ENCODE measurements at places on chromosomes 4 and X.

- no peak for DNase-seq
Observed at GRCh38 chr4:40227284-40227683, 30.5 kb downstream of the RHOH start.

DNA sequence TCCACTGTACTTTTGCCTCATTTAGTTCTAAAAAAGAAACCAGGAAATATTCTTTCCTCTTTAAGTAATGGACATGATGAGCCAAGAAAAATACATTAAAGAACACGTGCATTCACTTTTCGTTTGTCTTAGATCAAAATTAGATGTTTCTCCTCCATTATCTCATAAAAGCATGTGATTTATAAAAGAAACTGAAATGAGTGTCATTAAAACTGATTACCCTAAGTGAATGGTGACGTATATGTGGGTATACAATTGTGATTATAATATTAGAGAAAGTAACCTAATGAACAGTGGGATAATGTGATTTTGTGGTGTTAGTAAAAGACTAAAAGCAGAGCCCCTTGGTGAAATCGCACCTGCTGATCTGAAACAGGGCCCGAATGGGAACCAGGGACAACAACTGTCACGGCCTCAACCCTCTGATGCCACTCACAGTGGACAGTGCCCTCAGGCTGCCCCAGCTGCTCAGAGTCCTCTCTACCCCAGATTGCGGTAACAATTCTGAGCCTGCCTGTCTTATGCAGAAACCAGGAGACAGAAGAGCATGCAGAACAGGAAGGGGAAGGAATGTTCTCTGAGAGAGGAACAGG lies 25.7 kb upstream of the HS6ST2 start:
- no peak for DNase-seq

DNA sequence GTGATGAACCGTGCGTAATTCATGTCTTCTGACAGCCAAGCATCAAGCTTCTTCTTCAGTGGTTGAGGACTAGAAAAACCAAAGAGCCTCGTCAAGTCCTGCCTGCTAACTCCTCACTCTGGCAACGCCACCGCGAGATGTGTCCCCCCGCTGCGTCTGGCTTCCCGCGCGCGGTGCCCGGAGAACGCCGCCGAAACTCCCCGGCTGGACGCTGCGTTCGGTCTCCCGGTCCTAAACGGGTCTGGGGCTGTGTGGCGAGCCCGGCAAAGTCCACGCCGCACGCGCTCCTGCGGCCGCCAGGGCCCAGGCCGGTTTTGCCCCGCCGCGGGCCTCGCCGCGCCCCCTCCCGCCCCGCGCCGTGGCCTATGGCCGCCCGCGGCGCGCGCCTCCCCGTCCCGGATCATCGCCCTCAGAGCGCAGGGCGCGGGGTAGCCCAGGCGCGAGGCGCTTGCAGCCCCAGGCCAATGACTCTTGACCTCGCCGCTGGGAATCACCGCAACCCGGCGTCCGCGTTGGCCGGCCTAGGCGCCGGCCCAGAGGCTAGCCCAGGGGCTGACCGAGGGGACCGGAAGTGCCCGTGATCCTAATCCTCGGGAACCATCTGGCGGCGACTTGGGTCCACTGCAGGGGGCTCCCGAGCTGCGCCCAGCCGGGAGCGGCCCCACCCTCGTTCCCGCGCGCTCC lies at the start of gene AADAT:
TSS of gene AADAT (minus strand) at position 289 of the 684 bp plus-strand sequence. CDS start at position 23, 266 bp downstream.
- peak; percentile 94 for DNase-seq

DNA sequence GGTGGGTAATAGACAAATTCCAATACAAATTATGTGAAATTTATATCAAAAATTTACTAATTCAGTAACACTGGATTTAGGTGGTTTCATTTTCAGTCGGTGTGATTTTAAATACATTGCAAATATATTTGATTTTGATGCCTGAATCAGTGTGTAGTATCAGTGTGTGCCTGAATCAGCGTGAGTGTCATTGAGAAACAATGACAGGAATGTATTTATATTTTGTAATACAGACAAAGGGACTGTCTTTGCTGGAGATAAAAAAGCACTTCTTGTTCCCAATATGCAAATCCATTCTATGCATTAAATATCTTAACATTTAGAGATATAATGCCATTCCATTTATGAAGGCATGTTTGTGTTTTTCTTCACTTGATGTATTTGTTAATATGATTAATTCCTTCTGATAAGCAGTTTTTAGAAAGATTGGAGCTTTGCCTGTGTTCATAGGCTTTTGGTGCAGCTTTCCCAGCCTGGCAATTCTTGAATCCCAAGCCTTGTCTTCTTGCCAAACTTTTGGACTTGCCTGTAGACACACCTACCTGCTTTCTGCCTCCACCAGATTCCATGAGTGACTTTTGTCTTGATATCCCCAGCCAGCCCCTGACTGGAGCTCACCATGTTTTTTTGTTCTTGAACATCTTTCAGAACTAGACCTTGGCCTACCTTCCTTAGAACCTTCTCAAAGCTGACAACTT lies 243.8 kb downstream of the ADGRL3 start:
- no peak for DNase-seq

DNA sequence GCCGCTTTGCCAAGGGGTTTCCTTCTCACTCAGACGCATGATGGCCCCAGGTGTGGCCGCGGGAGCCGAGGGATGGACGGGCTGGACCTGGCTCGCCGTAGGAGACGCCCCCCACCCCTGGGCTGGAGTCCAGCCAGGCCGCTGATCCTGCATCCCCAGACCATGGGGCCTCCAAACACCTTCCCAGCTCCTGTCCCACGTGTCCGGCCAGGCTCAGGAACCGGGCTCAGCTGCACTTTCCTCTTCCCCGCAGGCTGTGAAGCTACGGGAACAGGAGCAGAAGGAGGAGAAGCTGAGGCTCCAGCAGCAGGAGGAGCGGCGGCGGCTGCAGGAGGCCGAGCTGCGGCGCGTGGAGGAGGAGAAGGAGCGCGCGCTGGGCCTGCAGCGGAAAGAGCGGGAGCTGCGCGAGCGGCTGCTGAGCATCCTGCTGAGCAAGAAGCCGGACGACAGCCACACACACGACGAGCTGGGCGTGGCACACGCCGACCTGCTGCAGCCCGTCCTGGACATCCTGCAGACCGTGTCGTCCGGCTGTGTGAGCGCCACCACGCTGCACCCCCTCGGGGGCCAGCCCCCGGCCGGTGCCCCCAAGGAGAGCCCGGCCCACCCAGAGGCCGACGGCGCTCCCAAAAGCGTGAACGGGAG lies 9.1 kb downstream of the AKAP17A start:
- no peak for DNase-seq

GRCh38 chrX:133859336-133859735 lies 126.1 kb downstream of the GPC3 start:
- DNase-seq = no peak

GRCh38 chrX:107826238-107827029 lies 768 bp downstream of the MID2 start:
- peak; percentile 45 for DNase-seq

DNA sequence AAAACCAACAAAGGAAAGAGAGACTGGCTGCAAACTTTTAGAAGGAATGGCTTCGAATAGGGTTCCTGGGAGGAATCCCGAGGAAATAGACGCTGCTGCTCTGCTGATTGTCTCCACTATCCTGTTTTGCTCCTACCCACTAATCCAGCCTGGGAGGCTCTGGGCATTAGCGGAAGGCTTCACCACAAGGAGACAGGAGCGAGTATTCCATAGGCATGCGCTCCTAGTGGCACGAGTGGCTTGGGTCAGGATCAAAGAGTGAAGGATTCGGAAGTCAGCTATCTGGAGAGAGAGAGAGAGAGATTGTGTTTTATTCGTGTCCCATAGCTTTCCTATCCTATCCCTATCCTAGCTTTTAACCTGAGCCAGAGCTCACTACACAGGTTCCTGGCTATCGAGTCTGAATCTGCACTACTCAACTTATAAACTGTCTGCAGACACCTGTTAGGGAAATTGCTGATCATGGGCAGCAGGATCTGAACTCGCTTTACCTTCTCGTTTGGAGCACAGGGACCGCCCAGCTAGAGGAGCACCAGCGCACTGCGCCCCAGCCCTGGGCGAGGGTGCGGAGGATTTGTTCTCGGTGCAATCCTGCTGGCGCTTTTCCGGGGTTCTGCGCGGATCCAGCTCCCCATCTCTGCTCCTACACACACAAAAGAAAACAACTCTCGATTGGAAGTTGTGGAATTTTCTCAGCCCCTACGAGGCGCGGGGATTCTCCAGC lies 740 bp upstream of the NPY2R start:
- DNase-seq = peak; percentile 18

- no peak for DNase-seq
Observed at GRCh38 chr4:109510687-109511086, 49.4 kb upstream of the MCUB start.

GRCh38 chr4:105946771-105947170 lies 51.5 kb downstream of the NPNT start:
- no peak for DNase-seq

DNA sequence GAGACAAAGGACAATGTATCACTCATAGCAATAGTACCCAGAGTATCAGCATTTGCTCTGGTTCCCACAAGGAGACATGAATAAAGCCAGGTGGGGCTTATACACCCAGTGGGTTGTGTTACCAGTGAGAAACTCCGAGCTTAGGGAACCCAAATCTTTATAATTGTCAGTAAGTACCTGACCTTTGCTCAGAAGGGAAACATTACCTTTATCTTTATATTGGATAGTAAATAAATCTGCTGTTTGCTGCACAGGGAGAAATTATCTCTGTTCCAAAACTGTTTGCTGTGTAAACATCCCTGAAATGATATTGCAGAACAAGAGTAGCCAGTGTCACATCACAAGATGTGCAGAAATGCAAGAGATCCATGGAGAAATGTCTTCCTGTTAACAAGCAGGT lies 12.1 kb upstream of the SLAIN2 start:
- DNase-seq = no peak

DNA sequence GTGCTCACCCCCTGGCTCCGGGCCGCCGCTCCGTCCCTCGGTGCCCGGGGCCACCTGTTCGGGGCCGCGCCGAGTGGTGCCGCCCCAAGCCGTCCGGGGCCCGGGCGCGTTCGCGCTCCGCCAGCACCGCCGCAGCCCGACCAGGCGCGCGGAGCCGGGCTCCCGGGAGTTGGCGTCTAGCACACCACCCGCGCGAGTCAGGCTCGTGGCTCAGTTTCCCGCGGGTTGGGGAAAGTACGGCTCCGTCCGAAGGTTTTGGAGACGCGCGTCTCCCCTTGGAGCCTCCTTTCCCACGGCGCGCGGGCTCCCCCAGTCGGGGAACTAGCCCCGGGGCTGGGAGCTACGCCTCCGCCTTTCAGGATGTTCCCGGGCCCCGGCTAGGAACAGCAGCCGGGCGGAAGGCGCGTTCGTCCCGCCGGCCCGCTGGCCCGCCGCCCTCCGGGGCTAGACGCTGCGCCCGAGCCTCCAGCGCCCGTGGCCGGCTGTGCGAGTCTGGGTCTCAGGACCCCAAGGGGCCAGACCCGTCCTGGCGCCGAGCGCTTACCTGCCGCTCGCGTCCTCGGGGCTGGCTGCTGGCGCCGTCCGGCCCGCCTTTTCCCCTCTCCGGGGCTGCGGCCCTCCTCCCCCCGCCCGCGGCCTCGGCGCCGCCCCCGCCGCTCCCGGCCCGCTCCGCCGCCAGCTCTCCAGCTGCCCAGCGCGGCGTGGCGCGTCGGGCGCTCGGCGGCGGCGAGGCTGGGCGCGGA lies at the start of gene ADGRG2:
TSS of gene ADGRG2 (minus strand) at position 571 of the 743 bp plus-strand sequence. CDS start 53,634 bp downstream, outside the sequence.
- peak; percentile 47 for DNase-seq

DNA sequence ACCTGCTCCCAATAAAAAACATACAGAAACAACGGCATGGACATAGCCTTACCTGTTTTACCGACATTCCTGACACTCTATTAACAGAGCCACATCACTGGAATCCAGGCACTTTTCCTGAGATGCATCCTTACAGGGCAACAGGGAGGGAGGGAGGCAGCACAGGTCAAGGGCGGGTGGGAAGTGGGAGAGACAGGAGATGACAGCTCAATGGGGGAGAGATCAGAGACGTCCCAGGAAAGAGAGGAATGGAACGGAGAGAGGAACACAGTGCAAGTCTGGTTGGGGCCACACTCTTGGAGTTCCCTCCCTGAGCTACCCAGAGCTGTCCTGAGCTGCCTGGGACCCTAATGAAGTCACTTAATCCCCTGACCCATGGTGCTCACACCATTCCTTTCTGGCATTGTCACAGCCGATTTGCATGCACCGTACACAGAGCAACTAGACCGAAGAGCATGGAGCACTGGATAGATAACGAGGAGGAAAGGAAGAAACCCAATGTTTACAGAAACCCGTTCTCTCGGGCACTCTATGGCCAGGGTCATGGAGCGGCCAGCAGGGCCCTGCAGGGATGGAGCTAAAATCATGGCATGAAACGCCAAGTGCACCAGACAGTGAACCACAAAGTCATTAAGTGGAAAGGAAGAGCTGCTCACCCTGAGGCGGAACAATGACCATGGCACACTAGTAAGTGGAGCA lies 93.1 kb downstream of the NSUN7 start:
- DNase-seq = no peak

- no peak for DNase-seq
Observed at GRCh38 chr4:186025408-186025690, 43.6 kb upstream of the TLR3 start.

GRCh38 chrX:24983931-24984330 lies 31.8 kb downstream of the ARX start:
- no peak for DNase-seq

GRCh38 chrX:68045008-68045577 lies 388.2 kb downstream of the OPHN1 start:
- no peak for DNase-seq

DNA sequence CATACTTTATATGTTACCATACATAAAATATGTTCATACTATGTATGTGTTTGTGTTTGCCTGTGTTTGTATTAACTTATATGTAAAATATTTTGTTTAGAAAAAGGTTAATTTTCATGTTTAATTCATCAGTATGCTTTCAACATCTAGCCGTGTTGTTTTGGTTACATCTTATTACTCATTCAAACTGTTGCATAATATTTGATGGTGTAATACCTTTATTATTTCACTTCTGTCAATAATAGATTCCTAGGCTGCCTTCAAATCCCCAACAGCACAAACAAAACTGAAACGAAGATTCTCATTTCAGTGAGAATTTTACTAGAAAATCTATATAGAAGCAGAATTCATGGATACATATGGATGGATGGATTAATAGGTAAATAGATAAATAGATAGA lies 462.3 kb upstream of the ADGRL3 start:
- DNase-seq = no peak

GRCh38 chr4:156774422-156774821 lies 197.2 kb downstream of the PDGFC start:
- DNase-seq = no peak

GRCh38 chr4:98150092-98150761 lies 7.0 kb upstream of the STPG2 start:
- no peak for DNase-seq

DNA sequence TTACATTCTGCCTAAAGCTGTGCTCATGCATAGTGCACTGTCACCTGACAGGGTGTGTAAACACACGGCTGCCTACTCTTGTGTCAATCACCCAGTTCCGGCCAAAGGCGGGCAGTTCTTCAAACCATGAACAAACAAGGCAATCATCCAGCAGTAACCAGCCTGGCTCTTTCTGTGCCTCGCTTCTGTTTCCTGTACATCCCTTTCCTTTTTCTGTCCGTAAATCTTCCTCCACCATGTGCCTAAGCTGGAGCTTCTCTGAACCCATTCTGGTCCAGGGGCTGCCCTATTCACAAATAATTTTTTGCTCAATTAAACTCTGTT lies 60.8 kb upstream of the CBR4 start:
- peak; percentile 34 for DNase-seq

- DNase-seq = no peak
Observed at GRCh38 chr4:138616775-138617174, 374.6 kb upstream of the SLC7A11 start.

- DNase-seq = no peak
Observed at GRCh38 chrX:11239230-11239629, 54.0 kb upstream of the AMELX start.
